Activated T-helper 2 cell treated with anti-CD3 and anti-CD28 coated beads, Interferon-gamma antibody, Interleukin-2, Interleukin-4, amounts not matched to agents 10 μg/mL and 5 μg/mL and 100 μg/mL, durations not matched to agents 14 hours and 24 hours and 36 hours (primary cell): ENCODE measurements at places on chromosomes 16 and 17. TPM values are rescaled to one million over a fixed set of nuclear protein-coding genes. Genes with fewer than 3 reads are reported as not detected.
A peak's percentile ranks its signal among the peaks of the same experiment; 100 is the strongest.

- no peak for DNase-seq
Observed at GRCh38 chr17:32342603-32343325, 791 bp upstream of the C17orf75 start.

DNA sequence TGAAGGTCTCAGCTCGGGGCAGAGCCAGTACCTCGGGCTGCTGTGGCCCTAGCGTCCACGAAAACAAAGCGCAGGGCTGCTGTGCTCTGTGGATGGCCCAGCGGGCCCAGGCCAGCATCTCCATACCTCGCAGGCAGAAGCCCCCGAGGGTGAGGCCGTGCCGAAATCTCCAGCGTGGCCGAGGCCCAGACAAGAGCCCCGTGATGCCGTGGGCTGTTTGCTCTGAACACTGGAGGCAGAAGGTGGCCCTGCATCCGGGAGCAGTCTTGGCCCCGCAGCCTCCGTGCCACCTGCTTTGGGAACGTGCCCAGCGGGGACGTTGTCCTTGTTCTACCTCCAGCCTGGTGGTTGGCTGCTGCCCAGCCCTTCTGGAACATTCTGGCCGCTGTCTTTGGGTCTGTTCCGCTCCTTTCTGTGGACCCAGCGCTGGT, 121.4 kb downstream of the BANP start:
- no peak for DNase-seq

DNA sequence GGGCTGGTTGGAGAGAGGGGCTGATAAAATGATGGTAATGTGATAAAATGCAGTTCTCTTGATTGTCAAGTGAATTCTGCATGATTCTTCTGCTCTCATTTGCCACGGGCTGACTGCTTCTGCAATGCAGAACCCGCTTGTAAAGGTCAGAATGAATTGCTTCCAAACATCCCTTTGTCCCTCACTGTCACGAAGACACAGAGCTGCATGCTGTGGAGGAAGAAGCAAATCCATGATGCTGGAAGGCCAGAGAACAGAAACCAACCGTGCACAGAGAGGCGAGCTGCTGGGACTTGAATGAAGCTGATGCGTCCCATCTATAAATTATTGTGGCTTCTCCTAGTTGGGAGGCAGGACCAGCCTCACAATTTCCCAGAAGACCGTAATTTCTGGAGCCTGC, 171.6 kb downstream of the PRKCB start:
- no peak for DNase-seq

DNA sequence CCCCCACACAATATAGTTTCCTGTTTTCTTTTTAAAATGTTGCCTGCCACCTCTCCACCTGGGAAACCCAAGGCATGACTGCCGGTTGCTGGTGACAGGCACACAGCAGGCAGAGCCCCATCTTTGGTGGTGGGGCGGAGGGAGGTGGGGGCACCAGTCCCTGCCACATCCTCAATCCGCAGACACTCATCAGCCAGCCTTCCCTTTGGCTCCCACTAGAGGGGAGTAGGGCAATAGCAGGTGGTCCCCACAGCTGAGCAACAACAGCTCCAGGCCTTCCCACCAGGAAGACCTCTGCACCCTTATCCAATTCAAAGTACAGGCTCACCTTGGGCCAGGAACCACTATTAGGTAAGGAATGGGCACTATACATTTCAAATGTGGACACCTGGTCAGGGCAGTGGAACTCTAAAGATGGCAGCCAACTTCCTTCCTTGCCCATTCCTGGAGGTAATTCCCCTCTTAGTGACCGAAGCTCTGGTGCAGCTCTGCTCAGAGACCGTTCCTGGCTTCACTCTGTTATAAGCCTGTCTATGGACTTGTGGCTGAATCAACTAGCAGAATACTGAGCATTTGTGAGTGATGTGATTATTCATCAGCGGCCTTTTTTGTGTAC, 13.9 kb downstream of the RECQL5 start:
- no peak for DNase-seq

DNA sequence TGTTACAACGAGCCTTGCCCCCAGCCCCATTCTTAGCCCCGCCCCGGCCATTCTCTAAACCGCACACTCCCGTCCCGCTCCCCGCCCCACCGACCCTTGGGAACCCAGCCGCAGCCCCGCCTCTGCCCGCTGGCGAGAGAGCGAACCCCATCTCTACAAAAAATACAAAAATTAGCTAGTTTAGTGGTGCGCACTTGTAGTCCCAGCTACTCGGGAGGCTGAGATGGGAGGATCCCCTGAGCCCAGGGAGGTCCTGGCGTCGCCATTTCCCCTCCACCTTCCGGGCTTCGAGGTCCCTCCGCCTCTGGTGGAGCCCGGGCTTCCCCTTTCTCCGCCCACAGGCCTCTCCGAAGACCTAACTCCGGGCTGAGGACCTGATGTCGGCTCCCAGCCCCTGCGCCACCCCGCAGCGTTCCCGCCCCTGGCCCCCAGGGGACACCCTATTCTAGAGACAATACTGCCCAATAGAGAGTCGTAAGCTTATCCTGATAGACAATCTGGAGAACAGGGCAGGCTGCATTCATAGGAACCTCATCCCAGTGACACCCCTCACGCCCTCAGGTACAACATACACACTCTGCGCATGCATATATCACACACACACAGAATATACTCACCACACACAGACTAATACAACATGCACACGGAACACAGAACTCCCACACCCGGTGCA, 480 bp upstream of the PROCA1 start:
- DNase-seq: peak; percentile 66

DNA sequence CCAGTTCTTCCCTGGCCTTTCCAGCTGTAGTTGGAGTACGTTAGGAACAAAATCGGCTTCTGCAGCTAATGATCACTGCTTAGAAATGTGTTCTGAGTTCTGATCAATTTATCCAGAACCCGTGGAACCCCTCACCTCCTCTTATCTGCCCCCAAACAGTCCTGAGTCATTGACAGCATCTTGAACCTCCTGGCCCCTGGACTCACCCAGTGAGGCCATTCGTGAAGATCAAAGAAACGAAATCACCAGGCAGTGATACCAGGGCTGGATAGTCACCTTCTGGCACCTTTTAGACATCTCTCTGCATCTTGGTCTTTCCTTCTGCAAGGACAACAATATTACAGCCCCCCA, 17.0 kb upstream of the EXOC7 start:
- no peak for DNase-seq

DNA sequence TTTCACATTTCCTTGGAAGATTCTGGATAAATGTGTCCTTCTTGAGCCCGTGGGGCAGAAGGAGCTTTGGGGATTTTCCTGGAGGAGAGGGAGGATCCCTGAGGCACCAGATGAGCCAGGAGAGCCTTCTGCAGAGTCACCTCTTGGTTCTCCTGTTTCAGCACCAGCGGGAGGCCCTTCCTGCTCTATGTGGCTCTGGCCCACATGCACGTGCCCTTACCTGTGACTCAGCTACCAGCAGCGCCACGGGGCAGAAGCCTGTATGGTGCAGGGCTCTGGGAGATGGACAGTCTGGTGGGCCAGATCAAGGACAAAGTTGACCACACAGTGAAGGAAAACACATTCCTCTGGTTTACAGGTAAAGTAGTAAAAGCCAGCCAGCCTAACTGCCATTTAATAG, 77.1 kb downstream of the ARSG start:
- no peak for DNase-seq

DNA sequence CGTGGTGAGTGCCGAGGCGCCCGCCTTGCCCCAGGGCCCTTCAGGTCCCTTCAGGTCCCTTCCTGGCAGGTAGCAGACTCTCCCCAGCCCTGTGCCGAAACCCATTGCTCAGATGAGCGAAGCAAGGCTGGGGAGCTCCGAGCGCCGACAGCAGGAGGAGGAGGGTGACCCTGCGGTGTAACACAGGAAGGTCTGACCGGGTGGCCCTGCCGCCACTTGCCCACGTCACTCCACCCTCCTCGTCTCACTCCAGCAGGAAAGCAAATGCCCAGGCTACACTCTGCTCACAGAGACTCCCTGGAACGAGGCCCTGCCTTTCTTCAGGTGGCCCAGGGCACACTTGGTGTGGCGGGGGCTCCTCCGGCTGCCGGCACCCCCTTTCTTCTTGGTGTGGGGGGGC, 57.2 kb downstream of the ACTG1 start:
- no peak for DNase-seq

DNA sequence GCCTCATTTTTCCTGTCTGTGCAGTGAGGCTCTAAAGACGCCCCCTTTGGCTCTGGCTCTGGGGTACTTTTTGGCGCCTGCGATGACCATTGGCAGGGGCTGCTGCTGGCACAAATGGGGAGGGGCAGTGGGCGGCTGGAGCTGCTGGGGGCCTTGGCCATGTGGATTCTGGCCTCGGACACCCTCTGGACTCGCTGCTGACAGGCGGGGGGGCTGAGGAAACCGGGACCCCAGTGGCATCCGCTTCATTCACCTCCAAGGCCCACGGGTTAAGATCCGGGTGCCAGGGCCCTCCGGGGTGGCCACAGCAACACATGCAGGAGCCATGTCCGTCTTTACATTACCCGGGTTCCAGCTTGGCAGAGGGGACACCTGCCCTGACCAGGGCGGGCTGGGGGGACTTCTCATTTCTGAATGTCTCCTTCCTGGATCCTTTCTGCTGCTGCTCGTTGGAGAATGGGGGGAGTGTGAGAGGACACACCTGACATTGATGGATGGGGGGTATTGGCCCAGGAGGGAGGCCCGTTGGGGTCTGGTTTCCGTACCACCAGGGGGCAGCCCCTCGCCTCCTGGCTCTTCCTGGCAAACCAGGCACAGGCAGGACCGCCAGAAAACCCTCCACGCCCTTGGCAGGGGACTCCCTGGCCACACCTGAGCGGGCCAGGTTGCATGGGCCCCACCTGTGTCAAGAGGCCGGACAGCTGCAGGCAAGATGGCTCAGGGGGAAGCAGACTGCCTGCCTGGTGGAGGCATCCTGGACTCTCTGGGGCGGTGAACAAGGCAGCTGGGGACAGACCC, 21.8 kb downstream of the GSE1 start:
- no peak for DNase-seq

DNA sequence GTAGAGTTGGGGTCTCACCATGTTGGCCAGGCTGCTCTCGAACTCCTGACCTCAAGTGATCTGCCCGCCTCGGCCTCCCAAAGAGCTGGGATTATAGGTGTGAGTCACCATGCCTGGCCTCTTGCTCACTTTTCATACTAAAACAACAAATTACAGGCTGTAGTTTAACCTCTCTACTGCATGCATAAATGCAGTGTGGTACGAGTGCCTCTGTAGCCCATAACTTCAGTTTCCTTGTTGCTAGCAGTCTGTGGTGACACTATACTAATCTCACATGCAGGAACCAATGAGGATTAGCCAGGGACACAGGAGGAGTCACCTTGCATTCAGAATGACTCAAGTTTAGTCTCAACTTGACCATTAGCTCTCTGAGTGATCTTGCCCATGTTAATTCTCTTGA, 20.1 kb downstream of the HMOX2 start:
- DNase-seq: no peak

DNA sequence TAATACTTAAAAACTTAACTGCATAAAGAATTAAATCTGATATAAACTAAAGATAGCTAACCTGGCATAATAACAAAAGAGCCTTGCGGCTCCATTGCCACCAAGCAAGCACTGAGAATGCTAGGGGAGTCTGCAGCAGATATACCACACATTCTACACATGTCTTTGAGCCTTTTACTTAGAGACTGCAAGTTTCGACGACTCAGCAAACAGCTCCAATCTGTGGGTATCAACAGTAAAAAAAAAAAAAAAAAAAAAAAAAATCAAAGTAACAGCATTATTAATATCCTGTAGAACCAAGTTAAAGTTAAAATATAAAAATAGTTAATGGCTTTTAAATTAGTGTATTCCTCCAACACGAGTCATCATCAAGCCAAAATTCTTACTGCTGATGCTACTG, 27.8 kb upstream of the INTS2 start:
- DNase-seq: no peak

DNA sequence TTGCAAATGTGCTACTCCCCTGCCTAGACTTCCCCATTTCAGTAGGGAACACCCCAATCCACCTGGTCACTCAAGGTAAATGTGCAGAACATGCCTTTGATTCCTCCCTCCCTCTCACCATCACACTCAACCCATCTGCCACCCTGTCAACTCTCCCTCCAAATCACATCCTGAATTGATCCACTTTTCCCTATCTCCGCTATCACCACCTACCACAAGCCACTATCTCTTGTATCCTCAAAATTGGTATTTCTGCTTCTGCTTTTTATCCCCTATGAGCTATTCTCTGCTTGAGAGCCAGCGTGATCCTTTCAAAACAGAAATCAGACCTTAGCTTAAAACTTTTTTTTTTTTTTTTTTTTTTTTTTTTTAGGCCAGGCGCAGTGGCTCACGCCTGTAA, 5.4 kb upstream of the NOL11 start:
- DNase-seq: no peak

DNA sequence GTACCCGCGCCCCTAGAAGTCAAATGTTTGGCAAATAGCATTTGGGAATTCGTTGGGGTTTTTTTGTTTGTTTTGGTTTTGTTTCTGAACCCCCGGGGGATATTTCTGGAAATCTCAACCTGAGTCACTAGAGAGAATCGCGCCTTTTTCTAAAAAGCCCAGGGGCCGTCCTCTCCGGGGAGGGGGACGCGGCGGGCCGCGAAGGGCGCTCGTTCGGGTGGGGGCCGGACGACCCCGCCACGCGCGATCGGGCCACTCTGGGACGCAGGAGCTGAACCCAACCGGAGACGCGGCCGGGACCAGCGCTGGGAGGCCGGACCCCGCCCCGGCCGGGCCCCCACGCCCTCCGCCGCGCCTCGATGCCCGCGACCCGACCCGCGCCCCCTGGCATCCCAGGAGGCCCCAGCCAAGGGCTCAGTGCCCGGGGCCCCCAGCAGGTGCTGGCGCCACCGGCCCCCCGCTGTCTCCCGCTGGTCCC, 302 bp downstream of the LITAF start:
- DNase-seq: peak; percentile 14

DNA sequence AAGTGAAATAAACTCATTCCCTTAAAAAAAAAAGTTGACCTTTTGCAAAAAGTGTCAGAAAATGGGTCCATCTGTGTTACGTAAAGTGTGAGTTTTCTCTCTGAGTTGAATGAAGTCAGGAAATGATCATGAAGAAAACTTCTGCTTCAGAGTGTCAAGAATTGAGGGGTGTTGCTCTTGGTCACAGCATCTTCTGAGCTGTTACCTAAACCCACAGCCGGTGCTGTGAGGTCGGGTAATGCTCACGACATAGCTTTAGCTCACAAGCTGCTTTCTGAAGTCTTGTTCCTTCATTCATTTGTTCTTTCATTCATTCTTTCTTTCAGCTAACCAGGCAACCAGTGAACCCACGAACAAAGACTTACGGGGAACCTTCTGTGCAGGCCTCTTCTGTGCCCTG, 372.1 kb downstream of the CPPED1 start:
- DNase-seq: no peak

- no peak for DNase-seq
Observed at GRCh38 chr17:60160829-60161501, 11.2 kb downstream of the CA4 start.

Gene HOXB4
- 3.0 and 3.3 TPM in 2 replicates for total RNA-seq

Gene SPIRE2
- 1.9 and 2.7 TPM in 2 replicates for total RNA-seq

Gene PRR35
- total RNA-seq: not detected in 2 replicates

Gene LRRC46
- 0.64 and 0.92 TPM in 2 replicates for total RNA-seq
